ENCODE measurements at places on chromosomes 7 and 10. TPM values are rescaled to one million over a fixed set of nuclear protein-coding genes. Genes with fewer than 3 reads are reported as not detected.
A peak's percentile ranks its signal among the peaks of the same experiment; 100 is the strongest.

DNA sequence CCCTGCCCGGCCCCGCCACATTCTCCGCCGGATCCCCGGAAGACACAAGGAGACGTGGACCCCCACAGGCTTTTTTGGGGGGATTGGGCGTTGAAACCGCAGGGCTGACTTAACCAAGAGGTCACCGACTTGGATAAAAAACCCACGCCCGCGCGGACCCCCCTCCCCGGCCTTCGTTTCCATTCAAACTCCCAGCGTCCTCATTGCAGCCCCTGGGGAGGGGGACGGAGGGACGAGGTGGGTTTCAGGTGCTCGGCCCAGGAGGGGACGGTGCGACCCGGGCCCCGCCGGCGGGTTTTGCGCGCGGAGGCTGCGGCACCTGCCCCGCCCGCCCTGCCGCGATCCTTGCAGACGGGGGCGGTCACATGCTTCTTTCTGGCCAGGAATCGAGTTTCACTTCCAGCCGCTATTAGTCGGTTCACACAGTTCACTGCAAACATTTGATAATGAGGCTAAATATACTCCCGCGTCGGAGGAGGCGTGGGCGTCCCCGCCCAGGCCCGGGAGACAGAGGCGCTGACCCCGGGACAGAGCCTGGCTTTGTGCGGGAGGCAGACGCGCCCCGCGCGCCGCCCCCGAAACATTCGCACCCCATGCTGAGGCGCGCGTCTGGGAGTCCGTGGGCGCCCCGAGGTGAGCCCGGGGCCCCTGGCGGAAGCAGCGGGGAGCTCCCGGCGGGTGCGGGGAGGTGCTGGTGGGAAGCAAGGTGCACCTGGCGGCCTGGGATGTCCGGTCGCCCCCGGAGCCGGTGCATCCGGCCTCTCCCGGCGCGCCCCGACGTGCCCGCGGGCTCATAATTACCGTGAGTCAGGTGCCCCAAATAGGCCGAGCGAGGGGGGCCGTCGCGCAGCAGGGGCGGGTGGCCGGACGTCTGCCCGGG, 2.7 kb upstream of the PDGFA start:
- peak; percentile 80 for DNase-seq

Gene SLC13A1
- polyA plus RNA-seq, result not detected

Gene HOXA11
- polyA plus RNA-seq, result not detected

Gene CDC14C
- not detected for polyA plus RNA-seq

Gene ZNF777
- 9.4 TPM for polyA plus RNA-seq

DNA sequence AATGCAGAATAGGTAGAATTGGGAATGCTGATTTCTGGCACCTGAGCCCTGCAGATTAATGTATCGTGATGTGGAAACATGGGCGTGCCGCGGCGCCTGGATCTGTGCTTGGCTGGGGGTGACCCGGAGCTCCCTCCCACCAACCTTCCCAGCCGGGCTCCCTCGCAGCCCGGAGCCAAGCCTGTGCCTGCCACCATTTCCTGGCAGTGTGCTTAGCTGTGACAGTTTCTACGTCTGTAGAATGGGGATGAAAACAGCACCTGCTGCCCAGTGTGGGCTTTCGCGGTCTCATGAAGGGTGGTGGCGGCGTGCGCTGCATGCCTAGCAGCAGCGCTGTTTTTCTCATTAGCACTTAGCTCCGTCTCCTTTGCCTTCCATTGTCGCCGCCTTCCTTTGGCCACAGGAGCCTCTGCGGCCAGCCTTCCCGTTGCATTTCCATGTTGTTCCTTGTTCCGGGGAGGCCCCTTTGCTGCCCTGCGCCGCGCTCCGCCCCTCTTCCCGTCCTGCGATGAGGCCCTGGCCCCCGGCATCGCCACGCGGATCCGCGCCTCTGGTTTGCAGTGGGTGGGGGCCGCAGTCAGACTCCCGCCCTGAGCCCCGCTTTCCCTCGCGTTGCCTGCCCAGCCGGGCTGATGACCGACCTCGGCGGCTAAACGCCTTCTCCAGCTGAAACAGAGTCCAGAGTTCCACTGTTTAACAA, 84.2 kb downstream of the CUL1 start:
- DNase-seq, result no peak

Gene NXPH1
- not detected for polyA plus RNA-seq

- no peak for DNase-seq
Measured at GRCh38 chr7:131621652-131622051, 65.2 kb upstream of the PODXL start.

DNA sequence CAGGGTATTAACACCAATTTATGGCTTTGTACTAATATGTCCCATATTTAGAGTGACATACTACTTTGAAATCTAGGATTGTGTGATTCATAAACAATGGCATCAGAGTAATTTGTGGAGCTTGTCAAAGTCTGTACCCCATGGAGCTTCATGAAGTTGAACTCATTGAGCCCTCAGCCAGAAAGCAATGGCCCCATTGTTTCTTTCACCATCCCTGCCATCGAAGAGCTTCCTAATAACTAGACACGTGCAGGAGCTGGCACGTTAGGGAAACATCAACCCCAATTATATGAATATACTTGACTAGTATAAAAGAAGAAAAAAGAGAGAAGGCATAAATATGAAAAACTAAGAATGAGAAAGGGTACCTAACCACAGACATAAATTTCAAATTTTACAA, 206.6 kb downstream of the CXCL12 start:
- no peak for DNase-seq

Gene ADAM22
- 0.13 TPM for polyA plus RNA-seq

DNA sequence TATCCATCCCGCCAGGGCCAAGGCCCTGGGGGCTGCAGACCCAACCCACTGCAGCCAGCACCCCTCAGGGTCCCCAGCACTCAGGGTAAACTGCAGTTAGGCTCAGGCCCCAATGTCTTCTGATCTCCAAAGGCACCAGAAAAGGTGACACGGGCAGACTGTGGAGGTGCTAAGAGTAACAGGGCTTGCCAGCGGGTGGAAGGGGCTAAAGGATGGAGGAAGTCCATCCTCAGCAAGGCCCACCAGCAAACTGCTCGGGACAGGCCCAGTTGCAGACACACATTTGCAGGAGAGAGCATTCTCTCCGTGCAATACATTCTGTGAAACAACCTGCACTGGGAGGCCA, 95.6 kb upstream of the DDC start:
- no peak for DNase-seq

DNA sequence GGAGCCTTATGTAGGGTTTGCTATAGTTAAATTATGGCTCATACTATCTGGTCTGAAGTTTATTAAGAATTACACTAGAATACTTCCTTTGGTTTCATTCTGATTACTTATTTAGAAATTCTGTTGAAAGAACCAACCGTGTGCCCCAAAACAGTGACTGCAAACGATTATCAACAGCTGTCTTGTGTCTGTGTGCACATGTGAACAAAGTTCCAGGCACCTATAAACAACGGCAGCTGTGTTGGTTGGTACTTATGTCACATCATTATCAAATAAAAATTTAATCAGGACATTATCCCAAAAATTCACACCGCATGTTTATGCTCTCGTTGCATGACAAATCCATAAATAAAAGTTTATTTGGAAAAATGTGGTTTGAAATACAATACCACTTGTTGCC, 80.6 kb downstream of the USP6NL start:
- peak; percentile 90 for DNase-seq

- no peak for DNase-seq
Measured at GRCh38 chr10:44944354-44944753, 15.2 kb upstream of the RASSF4 start.

DNA sequence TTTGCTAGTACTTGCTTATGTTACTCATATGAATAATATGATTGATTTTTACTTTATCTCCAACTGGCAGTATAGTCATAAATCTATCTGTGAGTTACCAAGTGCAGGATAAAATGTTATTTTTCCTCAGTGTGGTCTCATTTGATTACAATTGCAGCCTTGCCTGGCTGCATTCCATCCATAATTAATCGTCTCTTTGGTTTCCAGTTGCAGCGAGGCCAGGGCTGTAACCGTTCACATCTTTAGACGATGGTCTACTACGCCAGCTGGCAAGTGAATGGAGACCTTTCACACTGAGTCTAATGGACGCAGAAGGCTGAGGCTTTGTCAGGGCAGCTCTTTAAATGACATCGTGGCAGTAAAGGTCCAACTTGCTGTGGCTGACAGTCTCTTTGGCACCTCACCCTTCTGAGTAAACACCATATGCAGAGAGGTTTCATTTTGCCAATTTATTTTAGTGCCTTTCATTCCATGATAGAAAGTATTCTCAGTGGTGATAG, 84.0 kb downstream of the ARL4A start:
- peak; percentile 80 for DNase-seq

Gene METTL27
- polyA plus RNA-seq, result 2.3 TPM

GRCh38 chr10:86836044-86836443, 79.6 kb downstream of the BMPR1A start:
- DNase-seq, result no peak

Gene LIPF
- polyA plus RNA-seq, result not detected

GRCh38 chr7:33639552-33640197, 265.7 kb upstream of the BMPER start:
- peak; percentile 78 for DNase-seq

DNA sequence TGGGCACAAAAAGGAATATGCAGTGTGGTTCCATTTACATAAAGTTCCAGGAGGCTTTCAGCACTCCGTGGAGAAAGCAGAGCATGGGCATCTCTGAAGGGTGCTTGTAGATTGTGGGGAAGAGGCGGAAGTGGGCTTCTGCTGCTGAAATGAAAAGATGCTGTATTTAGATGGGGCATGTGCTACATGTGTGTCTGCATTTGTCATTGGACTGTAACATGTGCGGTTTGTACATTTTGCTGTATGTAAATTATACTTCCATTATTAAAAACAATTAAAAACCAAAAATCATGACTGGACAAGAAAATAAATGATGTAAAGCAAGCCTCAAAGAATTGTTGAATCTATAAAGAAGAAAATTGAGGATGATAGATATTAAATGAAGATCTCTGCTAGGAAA, 334.0 kb downstream of the WDR37 start:
- no peak for DNase-seq

Gene CYP3A7
- 0.19 TPM for polyA plus RNA-seq

DNA sequence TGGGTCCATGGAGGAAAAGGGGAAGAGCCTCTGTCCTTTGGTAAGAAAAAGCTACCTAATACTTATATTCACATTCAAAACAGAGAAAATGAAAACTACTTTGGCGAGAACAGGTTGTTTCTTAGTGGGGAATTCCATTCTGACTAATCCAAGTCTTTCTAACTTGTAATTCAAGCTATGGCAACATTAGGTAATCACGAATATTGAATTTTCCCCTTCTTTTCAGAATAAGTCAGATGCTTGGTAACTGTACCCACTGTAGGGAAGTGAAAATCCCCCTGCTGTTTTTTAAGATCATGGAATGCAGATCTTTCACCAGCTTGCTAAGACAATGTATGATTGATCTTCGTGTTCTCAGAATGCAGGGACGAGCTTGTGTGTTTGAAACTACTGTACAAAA, 384.4 kb downstream of the TCERG1L start:
- no peak for DNase-seq

Data from lung (tissue), 17 donors.